ENCODE measurements at places on chromosomes 3 and 15.

- no peak for DNase-seq
Measured at GRCh38 chr3:13894807-13895154, 14.9 kb upstream of the WNT7A start.

GRCh38 chr15:70528270-70528706 is 235.1 kb downstream of the UACA start:
- no peak for DNase-seq

DNA sequence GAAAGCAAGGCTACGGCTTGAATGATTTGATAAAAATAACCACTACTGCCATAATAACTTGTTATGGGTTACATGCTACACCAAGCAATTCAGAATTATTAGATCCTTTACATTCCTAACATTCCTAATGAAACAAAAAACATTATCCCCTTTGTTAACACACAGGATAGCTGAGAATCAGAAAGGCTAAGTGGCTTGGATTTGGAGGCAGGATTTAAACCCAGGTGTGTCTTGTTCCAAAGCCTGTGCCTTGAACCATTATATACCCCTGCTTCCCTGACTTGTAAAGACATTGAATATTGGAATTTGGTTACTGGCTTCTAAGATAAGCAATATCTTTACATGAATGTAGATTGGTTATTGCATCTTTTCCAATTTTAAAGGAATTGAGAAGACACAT is 417.1 kb upstream of the GOLIM4 start:
- no peak for DNase-seq

- no peak for DNase-seq
Measured at GRCh38 chr3:64586952-64587351, 100.8 kb downstream of the ADAMTS9 start.

DNA sequence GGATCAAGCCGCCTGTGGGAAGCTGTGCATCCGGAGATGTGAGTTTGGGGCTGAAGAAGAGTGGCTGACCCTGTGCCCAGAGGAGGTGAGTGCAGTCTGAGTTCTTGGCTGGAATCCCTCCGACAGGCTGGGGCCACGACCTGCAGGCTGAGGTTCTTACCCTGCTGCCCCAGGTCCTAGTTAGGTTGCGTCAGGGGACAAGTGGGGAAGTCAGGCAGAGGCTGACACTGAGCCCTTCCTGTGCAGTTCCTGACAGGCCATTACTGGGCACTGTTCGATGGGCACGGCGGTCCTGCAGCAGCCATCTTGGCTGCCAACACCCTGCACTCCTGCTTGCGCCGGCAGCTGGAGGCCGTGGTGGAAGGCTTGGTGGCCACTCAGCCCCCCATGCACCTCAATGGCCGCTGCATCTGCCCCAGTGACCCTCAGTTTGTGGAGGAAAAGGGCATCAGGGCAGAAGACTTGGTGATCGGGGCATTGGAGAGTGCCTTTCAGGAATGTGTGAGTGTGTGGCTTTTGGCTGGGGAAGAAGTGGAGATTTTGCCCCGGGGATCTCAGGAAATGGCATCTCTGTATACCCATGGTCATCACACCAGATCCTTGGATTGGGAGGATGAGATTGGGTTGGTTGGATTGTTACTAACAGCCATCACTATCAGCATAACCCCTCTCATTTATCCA is 1.3 kb downstream of the PPM1M start:
- no peak for DNase-seq

Measured in renal pelvis (tissue), 12 donors.